ENCODE measurements at places on chromosomes 4 and X. TPM values are rescaled to one million over a fixed set of nuclear protein-coding genes. Genes with fewer than 3 reads are reported as not detected.

FRMD7 gene
- total RNA-seq = 0.09 TPM

KLHL34 gene
- total RNA-seq = not detected

GPR143 gene
- total RNA-seq = not detected

LINC00632 gene
- total RNA-seq = 6.2 TPM

NXF3 gene
- not detected for total RNA-seq

MAGEB2 gene
- not detected for total RNA-seq

OCIAD1 gene
- 72.9 TPM for total RNA-seq

SLITRK4 gene
- total RNA-seq = under 0.01 TPM

GSPT2 gene
- 4.6 TPM for total RNA-seq

USP17L27 gene
- total RNA-seq = not detected

RPL34 gene
- 998 TPM for total RNA-seq

NPY1R gene
- 0.14 TPM for total RNA-seq

RBBP7 gene
- total RNA-seq = 136 TPM

FGF13 gene
- 2.2 TPM for total RNA-seq

KIF4A gene
- total RNA-seq = 1.8 TPM

PPP1R3F gene
- total RNA-seq = 5.0 TPM

ABCG2 gene
- total RNA-seq = 1.1 TPM

TMEM31 gene
- 0.14 TPM for total RNA-seq

IL2RG gene
- total RNA-seq = not detected

BBS7 gene
- total RNA-seq = 20.1 TPM

GLA gene
- total RNA-seq = 23.6 TPM

HS6ST2 gene
- 0.14 TPM for total RNA-seq

HHIP gene
- 0.43 TPM for total RNA-seq

NXF2B gene
- not detected for total RNA-seq

NXF2 gene
- not detected for total RNA-seq

TMEM144 gene
- 9.2 TPM for total RNA-seq

ANTXR2 gene
- 89.5 TPM for total RNA-seq

SORCS2 gene
- total RNA-seq = 1.1 TPM

EREG gene
- 8.4 TPM for total RNA-seq

Measured in smooth muscle cell of bladder (primary cell).